ENCODE measurements at places on chromosomes 6 and 20.

GRCh38 chr6:150157081-150157480 lies 14.2 kb downstream of the PPP1R14C start:
- DNase-seq = no peak

GRCh38 chr6:120894077-120894476 lies 440.2 kb downstream of the TBC1D32 start:
- DNase-seq = no peak

- peak; percentile 5 for DNase-seq
Measured at GRCh38 chr6:87473419-87473903, 687 bp downstream of the SLC35A1 start.

DNA sequence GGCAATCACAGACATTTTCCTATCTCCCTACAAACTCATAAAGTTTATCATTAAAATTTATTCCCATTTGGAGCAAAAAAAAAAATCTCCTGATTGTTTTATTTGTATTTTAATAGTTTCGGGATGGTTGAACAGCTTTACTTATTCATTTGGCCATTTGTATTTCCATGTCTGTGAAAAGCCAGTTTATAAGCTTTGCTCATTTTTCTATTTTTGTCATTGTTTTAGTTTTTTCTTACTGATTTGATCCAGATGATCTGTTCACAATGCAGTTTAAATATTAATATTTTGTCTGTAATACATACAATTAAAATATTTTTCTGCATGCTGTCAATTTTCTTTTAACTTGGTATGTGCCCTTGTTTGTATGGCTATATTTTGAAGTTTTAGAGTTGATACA lies 65.2 kb upstream of the CCN2 start:
- no peak for DNase-seq

GRCh38 chr20:61902221-61902869 lies 163.3 kb downstream of the TAF4 start:
- no peak for DNase-seq

DNA sequence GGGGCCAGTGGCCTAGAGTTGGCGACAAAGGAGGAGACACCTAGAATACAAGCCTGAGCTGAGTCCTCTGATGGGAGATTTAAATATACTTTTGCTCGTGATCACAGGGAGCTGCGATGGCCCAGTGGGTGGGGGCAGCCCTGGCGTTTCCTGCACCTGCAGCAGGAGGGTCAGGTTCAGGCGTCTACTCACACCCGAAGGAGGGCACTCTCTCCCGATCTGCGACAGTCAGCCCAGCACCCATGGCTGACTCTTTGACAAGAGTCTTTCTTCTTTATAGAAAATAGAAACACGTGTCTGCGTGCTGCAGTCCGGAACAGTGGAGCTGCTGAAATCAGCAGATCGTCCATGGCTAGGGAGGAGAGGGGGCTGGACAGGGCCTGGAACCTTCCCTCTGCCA lies 338.2 kb downstream of the CDH4 start:
- DNase-seq = no peak

GRCh38 chr6:26220145-26220970 lies 133.1 kb downstream of the HFE start:
- no peak for DNase-seq

- DNase-seq = no peak
Measured at GRCh38 chr20:51729771-51730170, 38.4 kb downstream of the ATP9A start.

- no peak for DNase-seq
Measured at GRCh38 chr6:33333666-33334065, 16.1 kb upstream of the ZBTB22 start.
